ENCODE measurements at places on chromosomes 4 and X.
A peak's percentile ranks its signal among the peaks of the same experiment; 100 is the strongest.

GRCh38 chr4:182288534-182288933, 45.3 kb downstream of the TENM3 start:
- no peak for DNase-seq

- no peak for DNase-seq
These were observed 183.0 kb downstream of the CRLF2 start for GRCh38 chrX:1029494-1029893.

- DNase-seq = no peak
These were observed 1165.2 kb upstream of the PRKX start for GRCh38 chrX:4878640-4879039.

- no peak for DNase-seq
These were observed 362.4 kb downstream of the PPP3CA start for GRCh38 chr4:100984901-100985300.

DNA sequence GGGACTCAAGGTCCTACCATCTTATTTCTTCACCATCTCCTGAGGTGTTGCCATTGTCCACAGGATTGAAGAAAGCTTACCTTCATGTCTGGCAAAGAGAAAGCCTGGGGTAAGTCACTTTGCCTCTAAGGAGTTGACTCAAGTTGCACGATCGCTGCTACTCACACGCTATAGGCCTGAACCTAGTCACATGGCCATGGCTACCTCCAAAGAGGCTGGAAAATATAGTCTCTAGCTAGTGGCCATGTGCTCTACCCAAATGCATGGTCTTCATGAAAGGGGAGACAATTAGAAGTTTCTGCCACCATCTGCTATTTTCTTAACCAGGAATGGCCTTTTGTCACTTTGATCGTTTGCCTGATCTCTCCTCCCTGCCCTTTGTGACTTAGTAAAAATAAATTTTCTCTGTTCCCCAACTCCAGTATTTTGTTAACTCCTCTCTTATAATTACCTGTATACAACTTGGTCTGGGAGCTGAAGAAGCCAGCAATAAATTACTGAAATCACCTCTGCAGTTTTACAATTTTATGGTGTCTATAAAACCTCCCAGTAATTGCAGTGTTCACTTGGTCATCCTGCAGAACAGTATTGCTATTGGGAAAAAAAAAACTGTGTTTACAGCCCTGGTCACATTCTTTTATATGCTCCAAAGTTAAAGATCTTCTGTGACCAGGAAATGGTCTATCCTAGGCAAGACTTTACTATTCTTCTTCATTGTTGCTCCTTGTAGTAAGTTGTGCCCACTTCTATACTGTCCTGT, 126.7 kb upstream of the TSPAN5 start:
- no peak for DNase-seq

GRCh38 chr4:3716631-3717235, 49.5 kb upstream of the ADRA2C start:
- no peak for DNase-seq

DNA sequence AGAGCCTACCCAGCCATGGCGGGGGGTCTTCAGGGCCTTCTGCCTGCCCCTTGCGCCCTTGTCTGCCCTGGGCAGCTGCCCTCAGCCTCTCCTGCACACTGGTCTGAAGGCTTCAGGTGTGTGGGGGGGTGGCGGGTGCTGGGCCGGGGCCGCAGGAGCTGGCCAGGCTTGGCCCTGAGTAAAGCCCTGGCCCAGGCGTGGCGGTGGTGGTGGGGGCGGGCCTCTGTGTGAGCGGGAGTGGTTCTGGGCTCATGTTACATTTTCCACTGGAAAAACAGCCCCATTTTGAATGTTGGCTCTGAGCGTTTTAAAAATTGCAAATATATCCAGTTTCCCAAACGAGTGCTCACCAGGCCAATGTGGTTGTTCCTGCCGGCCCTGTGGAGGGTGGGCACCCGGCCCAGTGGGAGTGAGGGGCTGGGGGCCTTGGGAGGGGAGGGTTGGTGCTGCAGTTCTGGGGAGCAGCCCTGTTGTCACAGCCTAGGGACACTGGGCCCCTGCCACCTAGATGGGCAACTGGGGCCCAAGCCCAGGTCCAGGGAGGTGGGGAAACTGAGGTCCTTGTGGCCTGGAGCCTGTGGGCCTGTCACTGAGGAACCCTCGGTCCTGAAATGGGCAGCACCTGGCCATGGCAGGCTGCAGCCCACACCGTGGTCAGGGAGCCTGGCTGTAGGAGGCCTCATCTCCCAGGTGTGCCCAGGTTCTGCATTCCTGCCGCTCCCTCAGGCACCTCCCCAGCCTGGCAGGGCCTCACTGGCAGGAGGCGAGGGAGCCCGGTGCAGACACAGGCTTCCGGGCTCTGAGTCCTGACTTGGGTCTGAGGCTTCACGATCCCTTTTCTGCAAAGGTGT, 28.3 kb downstream of the FGFRL1 start:
- DNase-seq = no peak

- DNase-seq = no peak
These were observed at the start of gene PROM1 for GRCh38 chr4:16083241-16084191. Gene PROM1, minus strand, starts transcription at chr4:16084023. Its CDS starts 8,117 bp downstream, at chr4:16075906.

- no peak for DNase-seq
These were observed 92.3 kb downstream of the SPRY1 start for GRCh38 chr4:123488916-123489315.

DNA sequence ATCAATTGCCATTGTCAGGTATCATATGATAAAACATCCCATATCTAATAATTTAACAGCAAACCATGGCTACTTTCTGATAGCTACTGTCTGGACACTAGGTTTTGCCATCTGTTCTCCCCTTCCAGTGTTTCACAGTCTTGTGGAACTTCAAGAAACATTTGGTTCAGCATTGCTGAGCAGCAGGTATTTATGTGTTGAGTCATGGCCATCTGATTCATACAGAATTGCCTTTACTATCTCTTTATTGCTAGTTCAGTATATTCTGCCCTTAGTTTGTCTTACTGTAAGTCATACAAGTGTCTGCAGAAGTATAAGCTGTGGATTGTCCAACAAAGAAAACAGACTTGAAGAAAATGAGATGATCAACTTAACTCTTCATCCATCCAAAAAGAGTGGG, 7.0 kb downstream of the NPY5R start:
- no peak for DNase-seq

GRCh38 chr4:6499238-6499600, 26.8 kb upstream of the PPP2R2C start:
- DNase-seq = no peak

- no peak for DNase-seq
These were observed 42.0 kb upstream of the PROM1 start for GRCh38 chr4:16125571-16126445.

DNA sequence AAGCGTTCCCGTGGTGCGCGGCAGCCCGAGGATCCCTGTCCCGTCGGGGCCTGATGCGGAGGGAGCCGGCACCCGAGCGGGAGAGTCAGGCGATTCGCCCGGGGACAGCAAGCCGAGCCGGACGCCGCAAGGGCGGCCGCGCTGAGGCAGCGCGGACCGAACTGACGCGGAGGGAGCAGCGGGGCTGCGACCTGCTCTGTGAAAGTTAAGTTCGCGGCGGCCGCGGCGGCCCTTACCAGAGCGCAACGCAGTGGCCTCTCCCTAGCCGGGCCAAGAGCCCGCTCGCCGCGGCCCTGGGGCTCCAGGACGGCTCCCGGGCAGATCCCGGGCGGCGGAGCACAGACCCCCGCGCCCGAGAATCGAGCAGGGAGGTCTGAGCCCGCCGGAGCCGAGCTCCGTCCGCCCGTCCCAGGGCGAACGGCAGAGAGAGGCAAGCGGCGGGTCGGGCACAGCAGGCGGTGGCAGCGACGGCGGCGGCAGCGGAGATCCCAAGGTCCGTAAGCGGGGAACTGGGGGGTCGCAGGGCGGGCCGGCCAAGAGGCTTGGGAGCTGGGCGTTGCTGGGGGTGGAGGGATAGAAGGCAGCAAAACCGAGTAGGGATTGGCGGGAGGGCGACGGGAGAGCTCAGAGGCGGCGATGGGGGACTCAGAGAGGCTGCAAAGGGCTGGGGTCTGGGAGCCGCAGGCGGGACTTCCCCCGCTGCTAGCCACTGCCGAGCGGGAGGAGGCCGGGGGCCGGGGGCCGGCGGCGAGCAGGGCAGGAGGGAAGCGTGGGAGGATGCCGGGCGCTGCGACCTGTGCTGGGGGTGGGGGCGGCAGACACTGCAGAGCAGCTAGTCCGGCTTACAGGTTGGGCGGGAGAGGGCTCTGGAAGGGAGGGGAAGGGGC, 1.0 kb downstream of the GPR50 start:
- no peak for DNase-seq

DNA sequence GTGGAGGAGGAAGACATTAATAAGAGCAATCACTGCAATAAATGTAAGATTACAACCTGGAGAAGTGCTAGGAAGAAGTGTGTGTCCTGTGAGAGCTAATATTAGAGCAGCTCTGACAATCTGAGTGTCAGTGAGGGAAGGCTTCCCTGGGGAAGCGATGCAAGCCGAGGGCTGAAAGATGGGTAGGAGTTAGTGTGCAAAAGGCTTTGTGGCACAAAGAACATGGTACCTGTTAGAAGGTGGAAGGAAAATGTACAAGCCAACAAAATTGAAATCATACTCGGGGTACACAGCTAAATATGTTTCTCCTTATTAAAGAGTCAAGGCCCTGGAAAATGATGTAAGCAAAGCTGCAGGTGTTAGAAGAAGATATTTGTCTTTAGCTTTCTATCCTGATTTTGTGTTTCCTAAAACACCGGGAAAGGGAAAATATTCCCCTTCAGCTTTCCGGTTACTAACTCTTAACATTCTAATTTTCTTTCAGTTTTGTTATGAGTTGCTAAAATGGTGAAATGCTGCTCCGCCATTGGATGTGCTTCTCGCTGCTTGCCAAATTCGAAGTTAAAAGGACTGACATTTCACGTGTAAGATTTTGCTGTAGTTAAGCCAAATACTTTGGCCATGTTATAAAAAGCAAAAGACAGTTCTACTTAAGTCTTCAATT, 808 bp downstream of the THAP6 start:
- no peak for DNase-seq

GRCh38 chr4:60500810-60501209, 699.3 kb upstream of the ADGRL3 start:
- no peak for DNase-seq

- no peak for DNase-seq
These were observed 102.6 kb upstream of the GIMD1 start for GRCh38 chr4:106471151-106471550.

- DNase-seq = no peak
These were observed 165.0 kb upstream of the GEMIN8 start for GRCh38 chrX:14194711-14195110.

GRCh38 chr4:143252478-143252877, 67.8 kb downstream of the USP38 start:
- no peak for DNase-seq

GRCh38 chrX:117274965-117275364, 812.2 kb upstream of the CT83 start:
- no peak for DNase-seq

DNA sequence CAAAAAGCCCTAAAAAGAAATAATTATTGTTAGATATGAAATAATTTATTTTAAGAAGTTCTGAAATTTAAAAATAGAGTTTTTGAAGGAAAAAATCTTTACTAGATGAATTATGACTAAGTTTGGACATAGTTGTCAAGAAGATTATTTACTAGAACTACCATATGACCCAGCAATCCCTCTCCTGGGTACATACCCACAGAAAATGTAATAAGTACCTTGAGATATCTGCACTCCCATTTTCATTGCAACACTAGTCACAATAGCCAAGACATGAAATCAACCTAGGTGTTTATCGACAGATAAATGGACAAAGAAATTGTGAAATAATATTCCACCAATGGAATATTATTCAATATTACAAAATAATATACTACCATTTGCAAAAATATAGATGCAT, 109.9 kb downstream of the PDHA2 start:
- DNase-seq = no peak

DNA sequence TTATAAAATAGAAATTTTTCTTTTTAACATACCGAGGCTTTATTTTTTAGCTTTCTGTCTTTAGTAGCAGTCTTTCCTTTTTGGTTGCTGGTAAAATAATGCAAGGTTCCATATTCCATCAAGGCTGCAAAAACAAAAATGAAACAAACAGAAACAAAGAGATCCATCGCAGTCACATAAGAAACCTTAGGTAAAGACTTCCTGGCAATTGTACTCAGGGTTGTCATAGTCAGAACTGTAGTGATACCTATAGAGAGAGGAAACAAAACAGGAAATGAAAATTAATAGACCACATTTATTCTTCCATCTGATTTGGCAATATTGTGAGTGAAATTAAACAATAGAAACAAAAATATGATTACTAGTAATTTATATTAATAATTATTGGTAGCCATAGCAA, 72.5 kb downstream of the GABRG1 start:
- DNase-seq = no peak

- DNase-seq = no peak
These were observed 407.0 kb downstream of the BCOR start for GRCh38 chrX:39690541-39691415.

DNA sequence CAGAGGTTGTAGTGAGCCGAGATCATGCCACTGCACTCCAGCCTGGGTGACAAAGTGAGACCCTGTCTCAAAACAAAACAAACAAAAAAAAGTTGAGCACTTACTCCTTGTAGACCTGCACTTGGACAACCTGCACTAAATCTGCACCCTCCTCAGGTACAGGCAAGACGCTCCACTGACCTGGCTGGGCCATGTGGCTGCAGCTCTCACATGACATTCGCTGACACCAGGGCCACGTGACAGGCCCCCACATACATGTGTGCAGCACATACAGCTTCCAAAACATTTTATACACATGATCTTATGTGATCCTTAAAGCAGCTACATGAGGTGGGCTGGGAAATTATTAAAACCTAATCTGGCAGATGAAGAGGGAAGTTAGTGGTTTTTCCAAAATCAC, 62.5 kb downstream of the MGST2 start:
- no peak for DNase-seq

DNA sequence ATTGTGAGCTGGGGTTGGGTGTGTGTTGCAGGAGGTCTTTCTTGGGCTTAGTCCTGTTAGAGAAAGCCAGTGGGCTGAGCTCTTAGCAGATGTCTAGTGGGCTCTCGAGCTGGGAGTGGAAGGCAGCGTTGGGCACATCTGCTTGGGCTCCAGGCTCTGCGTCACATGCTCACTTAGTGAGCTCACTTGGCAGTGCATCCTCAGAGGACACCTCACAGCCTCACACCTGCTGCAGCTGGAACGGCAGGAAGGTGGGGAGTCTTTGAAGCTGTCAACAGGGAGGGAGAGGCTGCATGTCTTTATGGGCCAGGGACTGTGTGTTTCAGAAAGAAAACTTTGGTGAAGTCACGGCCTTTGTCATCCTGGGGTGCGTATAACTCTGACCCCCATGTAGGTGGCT, 82.2 kb downstream of the PSAPL1 start:
- no peak for DNase-seq

GRCh38 chrX:114619874-114620273, 36.0 kb downstream of the HTR2C start:
- no peak for DNase-seq

GRCh38 chrX:96590403-96590802, 94.2 kb upstream of the DIAPH2 start:
- no peak for DNase-seq

DNA sequence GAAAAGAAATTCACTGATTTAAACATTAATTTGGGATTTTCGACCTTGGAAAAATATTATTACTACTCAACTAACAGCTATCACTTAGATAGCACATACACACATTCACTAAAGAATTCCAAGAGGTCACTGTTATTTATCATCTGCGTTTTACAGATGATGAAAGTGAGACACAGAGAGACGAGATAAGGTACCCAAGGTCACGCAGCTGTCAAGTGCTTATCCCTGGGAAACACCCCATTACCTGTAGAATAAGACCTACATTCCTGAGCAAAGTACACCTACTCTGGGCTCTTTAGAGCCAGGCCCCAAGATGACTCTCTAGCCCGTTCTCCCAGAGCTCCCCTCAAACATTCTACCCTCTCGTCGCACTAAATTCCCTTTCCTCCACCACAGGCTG, 48.6 kb downstream of the HAUS3 start:
- no peak for DNase-seq

- DNase-seq = peak; percentile 47
These were observed 71.0 kb downstream of the AFF1 start for GRCh38 chr4:87005690-87006425.

All from DMS 273 treated with DMSO at 0.1 percent for 48 hours (cell line).